Activated CD4-positive, CD25-positive, alpha-beta regulatory T cell (primary cell): ENCODE measurements at places on chromosomes 3 and 15.

DNA sequence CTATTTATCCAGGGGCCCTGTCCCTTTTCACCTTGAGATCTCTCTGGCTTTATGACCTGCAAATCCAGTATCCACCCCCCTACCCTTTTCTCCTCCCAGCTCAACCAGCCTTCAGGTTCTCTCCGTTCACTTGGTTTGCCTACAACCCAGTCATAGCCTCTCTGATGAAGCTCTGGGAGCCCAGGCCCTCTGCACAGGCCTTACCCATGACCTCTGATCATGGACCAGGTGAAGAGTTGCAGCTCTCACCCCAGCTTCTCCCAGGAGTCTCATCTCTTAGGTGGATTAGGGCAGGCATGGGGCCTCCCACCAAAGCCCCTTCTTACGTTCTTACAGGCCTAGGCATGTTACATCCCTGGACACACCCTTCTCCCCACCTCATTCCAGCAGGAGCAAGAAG lies 59.8 kb downstream of the EXOG start:
- no peak for DNase-seq

DNA sequence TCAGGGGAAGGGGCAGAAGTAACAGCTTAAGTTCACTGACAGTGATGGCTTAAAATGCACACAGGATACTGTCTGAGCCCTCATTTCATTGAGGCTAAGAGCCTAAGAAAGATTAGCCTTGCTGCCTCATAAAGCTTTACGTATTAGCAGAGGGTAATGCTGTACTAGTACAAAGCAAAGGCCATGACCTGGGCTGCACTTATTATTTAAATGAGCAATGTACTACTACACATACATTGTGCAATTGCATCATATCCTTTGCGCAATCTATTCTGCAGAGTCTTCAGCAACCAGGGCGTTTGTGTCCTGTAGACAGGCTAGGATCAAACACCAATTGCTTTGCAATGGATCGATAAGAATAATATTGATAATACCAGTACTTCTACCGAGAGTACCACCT lies 221.8 kb downstream of the TPRG1 start:
- DNase-seq = no peak

DNA sequence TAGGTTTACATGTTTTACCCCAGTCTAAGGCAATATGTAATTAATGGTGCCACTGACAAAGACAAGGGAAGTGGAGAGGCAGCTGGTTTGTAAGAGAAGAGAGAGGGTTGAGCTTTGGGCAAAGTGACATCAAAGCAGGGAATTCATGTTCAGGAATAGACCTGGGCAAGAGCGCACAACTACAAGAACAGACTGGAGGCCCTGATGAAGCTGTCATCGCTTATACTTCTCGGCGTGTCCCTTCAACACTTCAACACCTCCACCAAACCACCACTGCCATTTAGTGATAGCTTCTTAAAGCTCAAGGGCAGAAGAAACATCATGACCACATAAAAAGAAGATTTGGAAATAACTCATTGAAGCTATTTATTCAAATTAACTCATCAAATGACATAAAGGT lies 19.6 kb upstream of the KNG1 start:
- no peak for DNase-seq

DNA sequence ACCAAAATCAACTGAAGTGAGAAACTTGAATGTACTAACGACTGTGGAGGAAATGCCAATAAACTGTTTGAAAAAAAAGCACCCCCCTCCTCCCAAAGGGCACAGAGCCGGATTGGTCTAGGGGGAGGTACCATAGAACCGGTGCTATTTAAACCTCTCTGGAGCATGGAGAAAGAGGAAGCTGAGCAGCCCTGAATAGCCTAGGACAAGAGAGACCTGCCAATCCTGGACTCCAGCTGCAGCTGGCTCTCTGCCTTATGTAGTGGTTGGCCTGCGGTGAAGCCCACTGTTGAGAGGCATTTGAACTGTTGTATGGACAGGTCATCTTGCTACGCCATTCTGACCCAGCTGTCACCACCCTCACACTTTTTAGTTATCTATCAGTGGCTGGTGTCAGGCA lies 1.5 kb upstream of the SH3GL3 start:
- no peak for DNase-seq

GRCh38 chr15:91976966-91977365 lies 123.5 kb downstream of the SLCO3A1 start:
- DNase-seq = no peak

DNA sequence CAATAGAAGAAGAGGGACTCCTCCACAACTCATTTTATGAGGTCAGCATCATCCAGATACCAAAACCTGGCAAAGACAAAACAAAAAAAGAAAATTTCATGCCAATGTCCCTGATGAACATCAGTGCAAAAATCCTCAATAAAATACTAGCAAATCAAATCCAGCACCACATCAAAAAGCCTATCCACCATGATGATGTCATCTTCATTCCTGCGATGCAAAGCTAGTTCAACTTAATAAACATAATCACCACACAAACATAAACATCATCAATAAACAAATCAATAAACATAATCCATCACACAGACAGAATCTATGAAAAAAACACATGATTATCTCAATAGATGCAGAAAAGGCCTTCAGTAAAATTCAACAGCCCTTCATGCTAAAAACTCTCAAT lies 342.1 kb downstream of the RSL24D1 start:
- DNase-seq = no peak

- no peak for DNase-seq
Measured at GRCh38 chr15:57097246-57097645, 178.8 kb downstream of the TCF12 start.

DNA sequence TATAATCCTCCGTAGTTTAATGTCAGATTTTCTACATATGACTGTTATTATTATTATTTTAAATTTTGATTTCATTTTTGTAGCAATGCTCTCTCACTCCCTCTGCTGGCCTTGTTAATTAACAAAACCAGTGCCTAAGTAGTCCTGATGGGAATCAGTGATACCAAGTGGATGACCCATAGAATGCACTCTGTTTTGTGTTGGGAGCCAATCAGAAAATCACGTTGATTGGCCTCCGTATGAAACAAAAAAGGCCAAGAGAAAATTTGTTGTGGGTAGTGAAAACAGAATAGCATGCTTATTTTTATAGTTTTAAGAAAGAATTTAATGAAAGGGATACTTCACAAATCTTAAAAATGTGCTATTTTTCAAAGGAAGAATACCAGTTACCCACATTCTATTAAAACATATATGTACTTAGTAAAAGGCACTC lies 34.4 kb upstream of the MEIS2 start:
- DNase-seq = no peak

GRCh38 chr3:45599984-45600650 lies 5.6 kb downstream of the LIMD1 start:
- no peak for DNase-seq

GRCh38 chr3:119408243-119408950 lies 55.0 kb downstream of the TMEM39A start:
- DNase-seq = no peak

GRCh38 chr3:114034211-114034610 lies 22.1 kb downstream of the CCDC191 start:
- DNase-seq = no peak

- DNase-seq = no peak
Measured at GRCh38 chr15:32898414-32898813, 180.6 kb downstream of the GREM1 start.

DNA sequence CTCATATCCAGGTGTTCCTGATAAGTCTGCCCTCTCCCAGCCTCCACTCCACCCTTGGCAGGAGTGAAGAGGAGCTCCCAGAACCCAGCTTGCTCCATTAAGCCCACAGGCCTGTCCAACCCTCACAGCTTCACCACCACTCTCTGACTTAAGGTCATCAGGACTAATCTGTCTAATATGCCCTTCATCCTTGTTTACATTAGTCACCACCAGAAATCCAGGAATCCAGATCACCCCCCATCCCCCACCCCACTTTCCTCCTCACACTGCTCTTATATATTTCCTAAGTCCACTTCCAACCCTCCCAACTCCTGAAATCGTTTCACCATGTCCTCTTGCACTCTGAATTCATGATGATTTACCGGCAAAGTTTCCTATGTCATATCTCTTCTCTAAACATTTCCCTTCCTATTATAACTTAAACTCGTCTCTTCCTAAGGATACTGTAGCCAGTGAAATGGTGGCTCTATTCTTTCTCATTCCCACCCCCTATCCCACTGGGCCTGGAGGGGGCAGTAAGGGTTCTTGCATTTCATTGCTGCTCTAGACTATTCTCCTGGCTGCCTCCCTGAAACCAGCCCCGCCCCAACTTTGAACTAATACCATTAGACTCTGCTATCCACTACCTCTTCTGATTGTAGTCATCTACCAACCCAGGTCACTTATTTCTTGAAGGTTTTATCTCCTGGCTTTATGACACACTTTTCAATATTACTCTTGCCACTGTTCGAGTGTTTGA lies 43.4 kb downstream of the PPP2R3A start:
- DNase-seq = no peak

DNA sequence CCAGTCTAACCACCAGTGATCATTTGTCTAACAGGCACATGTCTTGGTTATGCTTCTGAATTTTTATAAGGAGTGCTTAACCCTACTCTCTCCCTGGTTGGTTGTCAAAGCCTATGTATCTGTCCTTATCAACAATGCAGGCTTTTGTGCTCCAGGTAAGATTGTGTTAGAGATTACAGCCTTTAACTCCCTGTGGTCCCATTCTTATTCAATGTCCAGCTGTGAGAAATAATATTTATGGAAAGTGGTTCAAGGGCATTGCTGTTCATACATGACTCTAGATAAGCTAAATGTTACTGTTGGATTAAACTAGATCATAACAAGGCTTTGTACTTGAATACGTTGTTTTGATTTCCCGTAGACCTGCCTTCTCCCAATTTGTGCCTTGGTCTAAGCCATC lies 146.1 kb upstream of the TSC22D2 start:
- no peak for DNase-seq

DNA sequence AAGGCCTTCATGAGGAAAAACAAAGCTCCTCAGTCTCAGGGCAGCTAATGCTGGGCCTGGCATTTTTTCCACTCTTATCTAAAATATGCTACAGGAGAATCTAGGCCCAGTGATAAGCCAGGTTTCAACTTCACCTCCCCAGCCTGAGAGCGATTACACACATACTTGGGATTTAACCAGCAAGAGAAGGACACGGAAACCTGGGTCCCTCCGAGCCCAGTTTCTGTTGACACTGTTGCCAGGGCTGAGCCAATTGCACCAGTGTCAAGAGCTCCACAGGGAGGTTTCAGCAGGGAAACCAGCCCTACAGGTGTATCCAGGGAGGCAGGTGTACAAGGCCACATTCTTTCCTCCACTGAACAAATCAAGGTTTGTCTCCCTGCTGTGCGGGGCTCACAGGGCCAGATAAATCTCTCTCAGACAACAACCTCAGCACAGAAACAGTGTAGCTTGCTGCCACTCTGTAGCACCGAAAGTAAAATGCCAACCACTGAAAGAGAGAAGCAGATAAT lies 85.4 kb downstream of the MAGI1 start:
- DNase-seq = no peak

DNA sequence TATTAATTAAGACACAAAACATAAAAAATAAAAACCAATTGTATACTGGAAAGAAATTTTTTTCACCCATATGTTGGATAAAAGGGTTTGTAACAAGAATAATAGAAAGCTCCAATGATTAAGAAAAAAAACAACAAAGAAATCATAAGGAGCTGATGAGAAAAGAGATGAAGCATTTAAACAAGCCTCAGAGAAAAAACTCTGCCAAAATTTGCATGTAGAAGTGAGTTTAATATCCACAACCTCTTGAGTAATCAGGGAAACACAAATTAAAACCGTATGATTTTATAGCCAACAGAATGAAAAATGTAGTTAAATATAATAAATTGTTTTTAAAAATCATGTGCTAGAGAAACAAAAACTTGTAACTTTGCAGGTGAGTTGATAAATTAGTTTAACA lies 192.9 kb downstream of the BCHE start:
- DNase-seq = no peak

DNA sequence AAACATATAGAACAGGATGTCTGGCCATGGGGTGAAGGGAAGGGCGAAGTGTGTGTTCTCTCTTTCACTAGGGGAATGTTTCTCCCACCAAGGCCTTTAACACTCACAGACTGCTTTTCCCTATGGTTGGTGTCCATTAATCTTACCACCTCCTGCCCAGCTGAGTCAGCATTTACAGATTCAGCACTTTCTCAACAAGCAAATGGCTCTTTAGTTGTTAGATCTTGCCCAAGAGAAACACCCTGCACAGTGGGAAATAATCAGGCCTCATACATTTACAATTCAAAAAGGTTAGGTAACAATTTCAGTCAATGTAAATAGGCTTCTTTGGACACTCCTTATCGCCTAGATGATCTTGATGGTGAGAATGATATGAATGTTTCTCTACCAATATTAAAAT lies 418.2 kb downstream of the EPHA3 start:
- no peak for DNase-seq

GRCh38 chr3:186366206-186366605 lies 4.2 kb upstream of the DGKG start:
- DNase-seq = no peak

- no peak for DNase-seq
Measured at GRCh38 chr15:65342493-65342892, 35.3 kb downstream of the IGDCC3 start.

DNA sequence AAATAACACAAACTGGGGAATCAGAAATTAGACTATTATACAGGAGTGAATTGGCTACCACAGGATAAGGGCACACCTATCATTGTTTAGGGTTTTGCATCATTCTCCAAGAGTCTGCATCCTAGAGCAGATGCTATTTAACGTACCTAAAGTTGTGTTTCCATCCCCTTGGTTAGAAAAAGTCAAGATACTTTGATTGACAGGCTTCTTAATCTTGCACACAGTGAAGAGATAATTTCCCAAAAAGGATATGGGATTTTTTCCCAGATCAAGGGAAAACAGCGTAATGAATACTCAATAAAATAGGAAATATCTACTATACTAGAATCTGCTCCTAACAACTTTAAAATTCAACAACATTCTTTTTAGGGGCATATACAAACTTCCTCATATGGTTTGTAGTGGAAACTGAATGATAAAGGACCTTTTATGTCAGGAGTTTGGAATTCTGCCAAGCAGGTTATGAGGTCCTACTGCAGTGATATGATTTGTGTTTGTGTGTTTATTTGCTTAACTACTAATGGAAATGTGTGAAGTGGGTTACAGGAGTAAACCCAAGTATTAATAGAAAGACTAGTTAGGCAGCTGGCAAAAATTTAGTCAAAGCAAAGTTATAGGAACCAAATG lies 124.1 kb upstream of the MME start:
- DNase-seq = no peak

DNA sequence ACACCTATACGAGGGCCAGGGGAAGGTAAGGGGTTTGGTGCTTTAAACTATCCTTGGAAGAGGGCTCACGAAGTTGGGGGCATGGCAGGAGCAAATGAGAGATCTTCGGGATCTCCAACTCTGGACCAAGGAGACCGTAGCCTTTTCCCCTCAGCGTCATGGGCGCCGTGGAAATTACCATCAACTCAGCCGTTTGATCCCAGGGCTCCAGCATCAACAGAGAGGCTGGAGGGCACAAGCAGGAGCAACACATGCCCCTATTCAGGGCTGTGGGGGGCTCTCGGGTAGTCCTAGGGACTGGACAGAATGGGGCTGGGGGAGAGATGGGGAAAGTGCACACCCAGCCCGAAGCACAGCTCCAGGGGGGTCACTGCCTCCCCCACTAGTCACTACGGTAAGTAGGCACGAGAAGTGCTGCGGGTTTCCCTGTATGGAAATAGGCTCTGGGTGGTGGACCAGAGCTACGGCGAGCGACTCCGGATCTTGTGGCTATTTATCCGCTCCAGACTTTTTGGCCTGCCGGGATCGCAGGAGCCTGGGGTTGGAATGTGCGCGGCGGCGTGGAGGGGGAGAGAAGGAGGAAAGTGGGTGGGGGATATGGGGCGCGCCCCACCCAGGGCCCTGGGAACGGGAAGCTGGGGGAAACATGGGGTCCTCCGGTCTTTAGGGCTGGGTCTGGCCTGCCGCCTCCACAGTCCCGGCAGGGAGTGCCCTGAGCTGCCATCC lies 539 bp upstream of the LAMB2 start:
- DNase-seq = no peak
